ENCODE measurements at places on chromosomes 4 and X.

DNA sequence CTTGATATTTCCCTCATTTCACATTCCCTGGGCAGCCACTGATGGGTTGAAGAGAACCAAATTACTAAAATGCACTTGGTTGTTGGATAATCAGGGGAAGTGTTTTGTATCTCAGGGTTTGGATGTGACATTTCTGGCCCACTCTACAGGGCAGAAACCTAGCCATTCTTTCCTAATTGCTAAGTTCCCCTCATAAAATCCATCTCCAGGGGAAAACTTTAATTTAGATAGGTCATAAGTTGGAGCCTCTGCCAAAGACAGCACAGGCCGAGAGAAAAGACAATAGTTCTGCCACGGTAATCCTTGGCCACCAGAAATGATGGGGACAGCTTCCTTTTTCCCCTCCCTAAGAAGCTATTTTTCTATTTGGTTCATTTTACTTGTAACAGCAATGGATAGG, 192.7 kb upstream of the C1QTNF7 start:
- DNase-seq: no peak

DNA sequence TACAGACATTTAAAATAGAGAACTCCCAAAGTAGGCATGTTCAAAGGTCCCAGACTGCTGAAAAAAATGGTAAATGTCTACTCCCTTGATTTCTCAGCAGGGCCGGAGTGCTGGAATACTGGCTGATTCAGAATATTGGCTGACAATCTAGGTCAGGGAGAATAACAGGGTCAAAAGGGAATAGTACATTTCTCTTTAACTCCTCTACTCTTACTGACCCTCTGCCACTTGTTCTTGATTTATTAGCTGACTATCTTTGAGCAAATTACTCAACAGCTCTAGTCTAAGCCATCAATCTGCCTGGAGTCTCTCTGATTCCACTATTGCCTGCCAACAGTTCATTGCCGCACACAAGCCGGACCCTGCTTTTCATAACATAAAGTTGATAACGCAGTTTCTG, 19.7 kb upstream of the NWD2 start:
- no peak for DNase-seq

- no peak for DNase-seq
Observed at GRCh38 chrX:129749069-129749468, 10.3 kb downstream of the XPNPEP2 start.

- no peak for DNase-seq
Observed at GRCh38 chr4:1105662-1106061, 7.7 kb downstream of the RNF212 start.

GRCh38 chr4:8524595-8525382, 55.4 kb upstream of the GPR78 start:
- no peak for DNase-seq

DNA sequence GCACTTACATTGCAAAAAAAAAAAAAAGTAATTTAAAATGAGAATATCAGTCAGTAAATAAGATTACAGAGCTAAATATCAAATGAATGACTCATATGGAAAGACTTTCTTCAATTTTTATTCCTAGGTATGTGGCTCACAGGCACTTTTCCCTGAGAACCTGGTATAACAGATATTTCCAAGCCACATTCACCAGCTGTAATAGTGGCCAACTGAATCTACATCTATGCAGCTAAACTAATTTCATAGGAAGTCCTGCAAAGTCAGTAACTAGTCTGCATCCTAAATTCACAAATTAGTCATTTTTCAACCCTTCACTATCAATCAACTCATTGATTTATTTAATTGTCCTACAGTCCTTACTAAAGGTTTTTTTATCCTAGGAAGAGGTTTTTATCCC, 5.6 kb downstream of the PDE5A start:
- DNase-seq: no peak

GRCh38 chr4:26083987-26084386, 170.0 kb downstream of the SMIM20 start:
- no peak for DNase-seq

DNA sequence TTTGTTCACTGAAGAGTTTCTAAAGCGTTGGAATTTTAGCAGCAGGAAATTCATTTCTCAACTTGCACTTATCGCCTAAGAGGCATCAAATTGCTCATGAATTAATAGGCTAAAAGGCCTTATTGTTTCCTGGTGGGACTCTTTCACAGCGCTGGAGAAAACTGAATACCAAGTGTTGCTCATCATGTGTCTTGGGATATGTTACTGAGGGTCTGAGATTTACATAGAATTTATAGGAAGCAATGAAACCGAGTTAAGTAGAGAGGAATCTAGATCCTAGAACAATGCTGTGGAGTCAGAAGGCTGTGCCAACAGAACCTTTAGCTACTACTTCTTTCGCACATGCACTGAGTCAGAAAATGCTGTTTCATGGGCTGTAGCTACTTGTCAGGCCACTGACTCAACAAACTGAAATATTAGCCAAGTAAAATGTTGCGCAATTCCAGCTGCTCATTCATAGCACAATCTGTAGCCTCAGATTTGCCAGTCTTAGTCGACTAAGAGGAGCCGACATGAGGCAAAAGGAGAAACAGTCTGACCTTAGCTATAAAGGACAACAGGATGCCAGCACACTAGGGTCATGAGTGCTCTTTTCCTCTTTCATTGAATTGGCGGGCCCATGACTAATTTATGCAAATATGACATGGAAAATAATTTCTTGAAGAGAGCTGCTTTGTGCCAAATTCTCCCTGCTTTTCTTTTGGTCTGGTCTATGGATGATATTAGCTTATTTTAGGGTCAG, 35.9 kb upstream of the CXCL8 start:
- DNase-seq: no peak

GRCh38 chr4:10197952-10198351, 81.4 kb upstream of the WDR1 start:
- DNase-seq: no peak

GRCh38 chr4:23333946-23334878, 555.6 kb downstream of the PPARGC1A start:
- DNase-seq: no peak

- no peak for DNase-seq
Observed at GRCh38 chrX:150544222-150544787, 24.1 kb upstream of the MTM1 start.

DNA sequence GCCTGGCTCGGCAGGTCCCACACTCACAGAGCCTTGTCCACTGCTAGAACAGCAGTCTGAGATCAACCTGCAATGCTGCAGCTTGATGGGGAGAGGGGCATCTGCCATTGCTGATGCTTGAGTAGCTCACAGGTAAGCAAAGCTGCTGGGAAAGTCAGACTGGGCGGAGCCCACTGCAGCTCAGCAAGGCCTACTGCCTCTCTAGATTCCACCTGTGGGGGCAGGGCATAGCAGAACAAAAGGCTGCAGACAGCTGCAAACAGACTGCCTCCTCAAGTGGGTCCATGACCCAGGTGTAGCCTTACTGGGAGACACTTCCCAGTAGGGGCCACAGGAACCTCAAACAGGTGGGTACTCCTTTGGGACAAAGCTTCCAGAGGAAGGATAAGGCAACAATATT, 110.6 kb upstream of the ADAMTS3 start:
- DNase-seq: no peak

DNA sequence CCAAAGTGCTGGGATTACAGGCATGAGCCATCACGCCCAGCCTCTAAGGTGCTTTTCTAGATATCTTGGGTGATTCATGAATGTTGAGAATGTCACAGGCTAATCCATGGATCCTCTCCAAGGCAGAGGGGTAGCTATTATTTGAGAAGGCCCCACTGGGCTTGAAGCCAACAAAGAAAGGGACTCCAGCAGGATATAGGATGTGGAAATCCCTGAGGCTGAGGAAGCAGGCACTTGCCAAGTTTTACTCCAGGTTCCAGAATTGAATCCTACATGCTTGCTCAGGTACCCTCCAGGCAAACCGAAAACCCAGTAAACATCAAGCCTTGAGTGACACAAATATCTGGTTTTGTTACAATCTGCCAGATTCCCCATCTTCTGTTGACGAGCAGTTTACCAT, 15.8 kb downstream of the NLGN3 start:
- no peak for DNase-seq

DNA sequence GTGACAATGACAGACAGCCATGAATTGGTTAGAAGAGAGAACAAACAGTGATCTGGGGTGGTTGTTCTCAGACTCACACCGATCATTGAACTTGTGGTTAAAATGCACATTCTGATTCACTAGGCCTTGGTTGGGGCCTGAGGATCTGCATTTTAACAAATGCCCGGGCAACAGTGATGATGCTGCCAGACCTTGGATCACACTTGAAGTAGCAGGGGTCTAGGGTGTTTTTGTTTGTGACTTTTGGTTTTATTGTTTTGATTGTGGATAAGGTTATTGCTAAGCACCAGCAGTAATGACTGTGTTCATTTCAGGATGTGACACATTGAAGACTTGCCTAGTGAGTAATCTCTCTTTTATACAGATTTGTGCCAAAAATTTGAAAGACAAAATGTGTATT, 36.5 kb downstream of the TXLNG start:
- DNase-seq: no peak

DNA sequence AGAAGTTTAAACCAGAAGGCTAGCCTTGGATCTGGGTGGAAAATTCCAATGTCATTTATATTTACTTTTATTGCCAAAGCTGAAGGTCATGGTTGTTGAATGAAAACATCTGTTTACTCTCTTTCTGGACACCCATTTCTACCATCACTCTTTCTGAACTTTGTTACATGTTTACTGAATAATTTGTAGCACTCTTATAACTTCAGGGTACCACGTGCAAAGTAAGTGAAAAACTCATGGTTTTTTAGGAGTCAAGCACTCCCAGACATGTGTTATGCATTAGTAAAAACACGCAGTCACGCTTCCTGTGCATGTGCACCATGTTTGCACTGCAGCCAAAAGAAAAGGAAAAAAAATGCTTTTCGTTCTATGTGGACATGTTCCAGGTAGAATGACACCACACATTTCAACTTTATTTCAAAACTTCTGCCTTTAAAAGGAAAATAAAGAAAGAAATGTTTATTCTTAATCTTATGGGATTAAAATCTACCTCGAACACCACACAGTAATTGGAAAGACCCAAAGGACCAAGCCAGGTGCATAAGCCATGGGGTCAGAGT, 31.4 kb upstream of the ADH1C start:
- DNase-seq: no peak

DNA sequence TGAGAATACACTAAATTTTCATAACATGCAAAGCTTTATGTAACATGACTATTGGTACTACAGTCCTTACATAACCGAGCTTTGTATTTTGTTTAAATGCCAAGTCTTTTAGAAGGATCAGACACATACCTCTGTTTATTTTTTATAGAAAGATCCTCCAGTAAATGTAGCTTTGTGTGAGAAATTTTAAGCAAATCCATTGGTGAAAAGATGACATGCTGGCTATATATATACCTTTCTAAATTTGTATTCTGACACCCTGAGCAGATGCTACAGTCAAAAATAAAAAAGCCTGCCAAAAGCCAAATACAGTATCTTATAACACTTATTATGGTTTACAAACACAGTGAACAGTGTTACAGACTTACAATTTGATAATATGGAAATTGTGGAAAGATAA, at the start of gene YIPF7:
YIPF7 (minus strand) TSS at position 201 of the 400 bp plus-strand sequence. CDS start 1,525 bp downstream, outside the sequence.
- no peak for DNase-seq

DNA sequence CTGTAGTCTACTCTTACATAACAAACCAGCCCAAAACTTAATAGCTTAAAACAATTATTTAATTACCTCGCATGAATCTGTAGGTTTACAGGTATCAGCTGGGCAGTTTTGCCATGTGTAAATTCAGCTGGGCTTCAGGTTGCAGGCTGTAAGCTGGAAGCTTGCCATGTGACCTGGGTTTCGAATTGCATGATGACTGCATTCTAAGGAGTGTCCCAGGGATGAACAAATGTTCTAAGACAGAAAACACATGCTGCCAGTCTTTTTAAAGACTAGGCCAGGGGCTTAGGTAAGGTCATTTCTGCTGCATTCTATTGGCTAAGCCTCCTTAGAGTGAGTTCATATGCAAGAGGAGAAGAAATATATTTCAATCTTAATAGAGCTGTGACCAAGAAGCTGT, 44.8 kb downstream of the GRIA2 start:
- no peak for DNase-seq

DNA sequence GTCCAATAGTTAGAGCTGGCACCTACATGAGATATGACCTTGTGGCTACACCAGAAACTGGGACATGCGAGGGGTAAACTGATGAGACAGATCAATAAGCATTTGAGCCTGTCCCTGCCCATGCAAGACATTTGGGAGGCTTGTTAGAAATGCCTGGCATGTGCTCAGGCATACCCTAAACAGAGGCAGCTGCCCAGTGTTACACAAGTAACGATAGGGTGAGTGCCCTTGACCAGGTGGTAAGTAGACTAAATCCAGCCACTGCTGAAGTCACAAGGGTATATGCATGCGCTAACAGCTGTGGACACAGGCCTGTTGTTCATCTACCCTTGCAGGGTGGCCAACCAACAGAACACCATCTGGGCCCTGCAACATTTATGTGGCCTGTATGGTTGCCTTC, 56.1 kb upstream of the CCDC149 start:
- no peak for DNase-seq

DNA sequence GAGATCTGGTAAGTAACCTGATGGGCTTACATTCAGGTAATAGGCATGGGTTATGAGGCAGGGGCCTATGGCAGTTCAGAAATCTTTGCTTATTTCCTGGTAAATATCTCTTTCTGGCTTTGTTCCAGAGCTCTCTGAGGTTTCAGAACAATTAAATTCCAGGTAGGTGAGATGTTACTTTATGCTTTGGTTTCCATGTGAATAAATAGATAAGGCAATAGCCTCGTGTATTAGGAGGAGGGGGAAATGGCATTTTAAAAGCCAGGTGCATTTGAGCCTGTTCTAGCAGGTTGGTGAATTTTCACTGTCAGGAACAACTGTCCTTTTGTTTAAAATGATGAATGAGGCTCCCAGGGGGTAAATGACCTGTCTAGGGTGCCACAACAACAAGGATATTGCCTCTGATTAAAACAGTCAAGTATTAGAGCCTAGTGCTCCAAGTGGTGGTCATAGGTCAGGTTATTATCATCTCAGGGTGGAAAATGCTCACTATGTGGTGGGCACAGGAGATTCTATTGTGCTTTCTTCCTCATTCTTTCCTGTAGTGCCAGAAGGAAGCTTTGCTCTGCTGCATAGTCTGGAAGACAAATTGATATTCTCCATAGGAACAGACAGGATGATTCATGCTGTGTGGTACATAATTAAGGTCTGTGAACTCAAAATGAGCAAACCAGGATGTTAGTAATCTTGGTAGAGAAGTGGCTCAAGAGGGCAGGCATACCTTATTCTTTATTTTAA, 296.2 kb downstream of the INPP4B start:
- no peak for DNase-seq

DNA sequence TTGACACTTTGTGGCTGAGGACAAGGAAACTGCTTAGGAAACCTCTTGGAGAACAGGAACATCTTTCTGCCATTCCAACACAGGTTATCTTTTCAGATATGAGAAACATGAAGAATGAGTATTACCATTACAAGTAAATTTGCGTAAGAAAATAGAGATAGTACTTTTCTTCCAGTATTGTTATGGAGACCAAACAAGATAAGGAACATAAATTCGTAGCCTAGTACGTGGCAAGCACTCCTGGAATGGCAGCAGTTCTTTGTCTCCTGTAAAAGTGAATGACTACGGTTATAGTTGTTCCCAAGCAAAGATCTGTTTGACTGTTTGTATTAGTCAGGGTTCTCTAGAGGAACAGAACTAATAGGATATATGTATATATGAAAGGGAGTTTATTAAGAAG, 843.1 kb downstream of the STIM2 start:
- DNase-seq: no peak

All from activated CD8-positive, alpha-beta memory T cell treated with anti-CD3 and anti-CD28 coated beads for 48 hours (primary cell).